ENCODE measurements at places on chromosomes 5 and 9.

DNA sequence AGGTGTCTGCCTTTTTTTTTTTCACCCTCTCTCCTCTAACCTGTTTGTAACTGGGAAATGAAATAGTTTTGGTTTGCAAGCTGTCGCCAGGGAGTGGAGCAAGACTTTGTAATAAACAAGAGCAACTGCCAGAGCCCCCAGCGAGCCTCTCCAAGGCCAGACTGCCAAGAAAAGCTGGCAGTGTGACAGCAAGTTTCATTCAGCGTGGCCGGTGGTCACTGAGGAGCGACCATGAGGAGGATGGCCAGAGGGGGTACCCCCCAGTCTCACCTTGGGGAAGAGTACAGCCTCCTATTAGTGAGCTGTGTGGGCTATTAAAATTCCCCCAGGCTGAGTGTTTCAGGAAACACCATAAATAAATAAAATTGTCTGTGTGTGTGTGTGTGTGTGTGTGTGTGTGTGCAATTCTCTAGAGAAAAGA, 49.9 kb downstream of the ZFAND5 start:
- DNase-seq, result peak; percentile 27

- no peak for DNase-seq
Observed at GRCh38 chr9:109969011-109969410, 189.0 kb downstream of the PALM2AKAP2 start.

DNA sequence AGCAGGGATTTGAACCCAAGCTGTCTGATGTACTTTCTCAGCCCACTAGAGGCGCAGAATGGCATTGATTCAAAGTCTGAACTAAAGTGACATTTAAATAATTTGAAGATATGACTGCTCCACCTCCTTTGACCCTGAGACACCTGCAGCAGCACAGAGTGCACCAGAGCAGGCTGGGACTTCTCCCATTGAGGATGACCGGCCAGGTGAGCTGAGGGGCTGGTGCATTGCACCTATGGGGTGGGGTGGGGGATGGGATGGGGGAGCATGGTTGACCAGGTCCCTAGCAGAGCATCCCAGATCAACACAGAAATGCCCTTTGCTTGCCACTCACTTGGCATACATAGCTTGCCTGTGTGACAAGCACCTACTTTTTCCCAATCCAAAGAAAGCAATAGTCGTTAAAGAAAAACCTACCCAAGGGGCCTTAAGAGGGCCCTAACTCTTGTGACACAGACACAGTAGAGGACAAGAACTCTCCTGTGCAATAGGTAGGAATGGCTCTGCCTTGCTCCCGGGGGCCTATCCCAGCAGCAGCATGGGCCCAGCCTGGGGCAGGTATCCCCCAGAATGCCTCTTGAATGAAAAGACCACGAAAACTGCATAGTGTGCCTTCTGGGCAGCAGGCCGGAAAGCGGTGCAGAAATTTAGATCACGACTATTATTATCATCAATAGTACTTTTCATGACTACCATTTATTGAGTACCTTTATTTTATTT, 6.5 kb downstream of the SH3PXD2B start:
- DNase-seq, result no peak

GRCh38 chr5:65704621-65705239, 17.2 kb downstream of the SGTB start:
- no peak for DNase-seq

DNA sequence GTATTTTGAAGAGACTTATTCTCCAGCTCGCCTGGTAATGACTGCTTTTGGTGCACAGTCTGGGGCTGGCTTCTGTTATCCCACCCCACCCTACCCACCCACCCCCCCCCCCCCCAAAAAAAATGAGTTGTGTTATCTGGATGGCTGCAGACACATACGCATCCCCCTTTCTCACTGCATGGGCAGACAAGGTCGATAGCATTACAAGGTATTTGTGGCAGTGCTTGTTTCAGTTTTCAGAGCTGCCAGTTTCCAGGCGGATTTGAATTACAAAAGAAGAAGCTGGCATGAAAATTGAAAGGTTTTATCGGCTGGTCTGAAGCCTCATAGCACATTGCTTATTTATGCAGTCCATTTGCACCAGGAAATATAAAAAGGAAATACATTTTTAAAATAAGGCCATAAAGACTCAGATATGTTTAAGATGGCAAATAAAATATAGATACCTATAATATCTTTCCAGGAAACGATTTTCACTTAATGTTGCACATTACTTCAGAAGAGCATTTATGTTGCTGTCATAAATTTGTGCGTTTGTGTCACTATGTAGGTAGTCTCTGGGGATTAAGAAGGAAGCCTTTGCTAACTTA, 85.1 kb upstream of the GRHPR start:
- no peak for DNase-seq

DNA sequence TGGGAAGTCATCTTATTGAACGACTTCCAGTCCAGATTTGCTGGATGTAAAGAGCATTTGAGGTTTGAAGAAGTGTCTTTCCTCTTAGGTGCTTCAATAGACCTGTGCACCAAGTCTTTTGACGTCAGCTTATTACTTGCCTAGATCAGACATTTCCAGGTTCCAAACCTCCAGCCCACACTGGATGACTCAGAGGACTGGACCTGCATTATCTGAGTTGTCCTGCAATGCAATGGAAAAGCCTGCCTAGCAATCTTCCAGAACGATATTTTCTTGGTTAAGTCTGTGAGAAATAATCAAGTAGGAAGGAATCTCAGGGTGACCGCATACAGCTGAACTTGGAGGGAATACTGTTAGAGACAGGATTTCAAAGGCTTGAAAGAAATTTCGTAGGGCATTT, 147.2 kb upstream of the MOCS2 start:
- no peak for DNase-seq

DNA sequence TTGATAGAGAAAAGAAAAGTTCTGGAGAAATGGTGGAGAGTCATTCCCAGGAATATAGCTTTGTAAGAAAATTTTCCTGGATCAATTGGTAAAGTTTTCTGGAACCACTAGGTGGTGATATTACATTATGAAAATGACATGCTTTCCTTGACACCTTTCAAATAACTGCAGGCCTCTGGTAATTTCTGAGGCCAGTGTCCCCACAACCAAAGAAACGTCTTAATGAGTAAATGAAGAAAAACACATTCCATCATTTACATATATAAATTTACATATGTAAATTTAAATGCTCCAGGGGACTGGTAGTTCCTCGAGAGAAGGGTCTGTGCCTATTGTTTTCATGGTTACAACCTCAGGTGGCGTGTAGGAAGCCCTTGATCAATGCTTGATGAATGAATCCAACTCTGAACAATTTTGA, 17.2 kb upstream of the RGS3 start:
- no peak for DNase-seq

DNA sequence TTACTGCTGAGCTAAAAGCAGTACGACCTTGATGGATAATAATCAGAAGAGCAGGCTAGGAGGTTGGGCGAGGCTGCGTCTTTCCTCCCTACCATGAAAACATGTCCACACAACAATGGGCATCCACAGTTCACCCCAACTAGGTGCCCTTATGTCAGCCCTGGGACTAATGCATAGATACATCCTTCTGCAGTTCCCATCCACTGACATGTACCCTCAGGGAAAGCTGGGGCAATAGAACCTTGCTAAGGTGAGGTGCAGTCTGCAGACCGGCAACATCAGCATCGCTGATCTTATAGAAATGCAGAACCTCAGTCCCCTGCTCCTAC, 697 bp upstream of the PRUNE2 start:
- no peak for DNase-seq

DNA sequence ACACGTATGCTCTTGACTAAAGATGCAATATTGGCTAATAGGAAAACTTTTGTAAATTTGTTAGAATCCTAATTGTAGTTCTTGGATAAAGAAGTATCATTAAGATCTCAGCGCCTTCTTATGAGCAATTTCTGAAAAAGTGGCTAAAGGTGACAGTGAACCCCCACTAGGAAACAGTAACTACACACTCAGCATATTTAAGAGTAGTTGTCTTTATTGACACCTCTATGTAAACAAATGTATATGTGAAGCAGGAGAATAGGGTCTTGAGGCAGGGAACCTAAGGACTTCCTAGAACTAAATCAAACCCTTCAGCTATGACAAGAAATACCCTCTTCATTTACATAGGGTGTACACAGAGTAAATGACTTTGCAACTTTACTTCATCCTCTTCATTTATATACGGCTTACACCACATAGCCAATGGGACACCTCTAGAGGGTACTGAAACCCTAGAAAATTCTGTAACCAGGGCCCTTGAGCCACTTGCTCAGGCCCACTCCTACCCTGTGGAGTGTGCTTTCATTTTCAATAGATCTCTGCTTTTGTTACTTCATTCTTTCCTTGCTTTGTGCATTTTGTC, 2.8 kb downstream of the NIPSNAP3A start:
- no peak for DNase-seq

DNA sequence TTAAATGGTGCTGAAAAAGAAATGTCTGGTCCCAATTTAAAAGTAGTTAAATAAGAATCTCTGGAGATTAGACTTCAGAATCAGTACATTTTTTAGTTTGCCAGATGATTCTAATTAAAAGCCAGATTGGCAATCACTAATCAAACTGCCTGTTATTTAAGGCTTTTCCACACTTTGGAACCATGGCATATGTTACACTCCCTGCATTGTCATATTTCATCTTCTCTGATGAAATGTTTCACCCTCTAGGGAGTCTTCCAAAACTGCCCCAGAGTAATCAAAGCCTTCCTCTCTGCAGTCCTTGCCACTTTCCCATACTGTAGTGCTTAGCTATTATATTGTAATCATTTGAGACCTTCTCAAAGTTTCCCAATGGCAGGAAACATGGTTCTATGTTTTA, 17.5 kb upstream of the OR13C9 start:
- DNase-seq, result no peak

DNA sequence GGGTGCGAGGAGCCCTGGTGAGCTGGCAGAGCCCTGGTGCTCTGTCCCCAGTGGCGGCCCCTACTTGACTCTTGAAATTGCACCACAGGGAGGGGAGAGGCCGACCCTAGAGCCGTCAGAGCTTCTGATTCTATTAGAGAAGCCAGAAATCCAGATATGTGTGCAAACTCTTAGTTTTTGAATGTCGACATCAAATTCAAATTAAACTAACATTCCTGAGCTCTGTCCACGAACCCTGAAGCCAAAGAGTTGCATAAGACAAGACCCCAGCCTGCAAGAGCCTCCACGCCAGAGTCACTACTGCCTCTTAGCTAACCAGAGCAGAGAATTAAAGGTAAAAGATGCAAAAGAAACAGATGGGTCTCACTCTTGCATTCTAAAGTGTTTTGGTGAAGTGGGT, 29.8 kb upstream of the MSX2 start:
- no peak for DNase-seq

GRCh38 chr9:111438541-111439235, 45.5 kb downstream of the ECPAS start:
- DNase-seq, result peak; percentile 79

- no peak for DNase-seq
Observed at GRCh38 chr9:87270848-87271234, 226.8 kb upstream of the DAPK1 start.

- peak; percentile 23 for DNase-seq
Observed at GRCh38 chr5:136174021-136174659, 18.8 kb downstream of the SMIM32 start.

GRCh38 chr5:160230686-160231527, 1.6 kb downstream of the FABP6 start:
- DNase-seq, result no peak

GRCh38 chr5:175517824-175518450, 39.6 kb downstream of the SFXN1 start:
- no peak for DNase-seq

DNA sequence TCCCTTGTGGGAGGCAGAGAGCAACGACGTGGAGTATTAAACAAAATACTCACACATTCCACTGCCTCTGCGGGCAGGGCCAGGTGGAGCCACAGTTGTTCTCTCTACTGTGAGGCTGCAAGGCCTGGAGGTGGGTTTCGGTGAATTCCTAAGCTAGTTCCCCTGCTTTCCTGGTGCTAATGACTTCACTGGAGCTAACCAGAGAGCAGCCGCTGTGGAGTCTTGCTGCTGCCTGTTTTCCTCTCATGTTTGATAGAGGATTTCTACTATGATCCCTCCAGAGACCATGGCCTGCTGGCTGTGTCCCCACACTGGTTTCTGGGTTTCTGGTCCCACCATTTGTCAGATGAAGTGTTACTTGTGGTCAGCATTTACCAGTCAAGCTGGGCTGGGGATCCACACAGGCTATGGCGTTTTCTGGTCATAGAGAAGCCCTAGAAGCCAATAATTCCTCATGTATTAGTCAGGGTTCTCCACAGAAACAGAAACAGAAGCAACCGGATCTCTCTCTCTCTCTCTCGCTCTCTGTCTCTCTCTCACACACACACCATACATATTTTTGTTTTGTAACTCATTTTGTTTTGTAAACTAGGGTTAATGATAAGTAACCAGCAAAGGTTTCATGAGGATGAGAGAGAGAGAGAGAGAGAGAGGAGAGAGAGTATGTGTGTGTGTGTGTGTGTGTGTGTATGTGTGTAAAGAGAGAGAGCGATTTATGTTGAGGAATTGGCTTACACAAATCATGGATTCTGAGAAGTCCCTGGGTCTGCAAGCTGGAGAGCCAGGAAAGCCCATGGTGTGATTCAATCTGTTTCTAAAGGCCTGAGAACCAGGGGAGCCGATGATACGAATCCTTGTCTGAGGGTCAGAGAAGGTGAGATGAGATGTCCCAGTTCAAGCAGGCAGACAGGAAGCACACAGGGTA, 403.0 kb downstream of the GADD45G start:
- DNase-seq, result no peak

- DNase-seq, result no peak
Observed at GRCh38 chr5:143159031-143159430, 244.5 kb downstream of the NR3C1 start.

DNA sequence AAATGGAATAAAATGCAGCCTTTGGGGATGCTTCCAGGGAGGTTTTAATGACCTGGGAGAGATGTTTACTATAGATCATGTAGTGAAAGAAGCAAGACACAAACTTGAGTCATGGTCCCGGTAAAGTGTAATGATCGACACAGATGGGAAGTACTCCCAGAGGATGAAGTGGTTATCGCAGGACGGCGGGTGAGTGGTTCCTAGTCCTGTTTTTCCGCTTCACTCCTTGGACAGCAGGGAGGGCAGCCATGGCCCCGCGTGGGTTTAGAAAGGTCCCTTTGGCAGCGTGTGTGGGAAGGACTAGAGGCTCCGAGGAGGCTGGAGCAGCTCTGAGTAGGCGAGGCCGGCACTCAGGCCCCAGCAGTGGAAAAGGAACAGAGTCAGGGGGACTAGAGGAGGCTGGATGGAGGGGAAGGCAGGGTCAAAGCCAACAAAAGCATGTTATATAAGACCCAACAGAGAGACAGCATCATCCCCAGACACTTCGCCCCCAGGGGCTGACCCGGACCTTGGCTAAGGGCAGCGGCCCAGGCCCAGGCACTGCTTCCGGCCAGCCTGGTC, 49.2 kb upstream of the STXBP1 start:
- DNase-seq, result no peak

DNA sequence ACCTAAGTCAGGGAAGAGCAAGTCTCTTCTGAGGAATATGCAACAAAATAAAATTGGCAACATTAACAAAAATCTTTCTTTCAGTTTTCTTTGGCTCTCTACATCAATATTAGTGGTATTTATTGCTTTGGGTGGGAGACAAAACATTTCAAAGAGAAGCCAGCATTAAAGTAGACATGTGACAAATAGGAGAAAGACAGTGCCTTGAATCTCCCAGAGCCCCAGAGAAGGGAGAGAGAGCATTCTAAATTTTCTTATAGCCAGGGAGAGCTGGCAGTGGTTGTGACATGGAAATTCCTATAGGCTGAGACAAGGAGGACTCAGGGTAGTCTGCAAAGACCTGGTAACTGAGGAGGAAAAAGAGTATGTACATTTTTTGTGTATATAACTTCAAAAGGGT, 79.4 kb upstream of the NREP start:
- no peak for DNase-seq

- no peak for DNase-seq
Observed at GRCh38 chr5:141838326-141839014, 39.7 kb downstream of the PCDH1 start.

Data from NCI-H446 treated with DMSO at 0.1 percent for 48 hours (cell line).